Activated CD4-positive, CD25-positive, alpha-beta regulatory T cell treated with anti-CD3 and anti-CD28 coated beads, Interleukin-2, amount 50 U/mL, for 16 hours (primary cell): ENCODE measurements at places on chromosomes 11 and 22.
A peak's percentile ranks its signal among the peaks of the same experiment; 100 is the strongest.

DNA sequence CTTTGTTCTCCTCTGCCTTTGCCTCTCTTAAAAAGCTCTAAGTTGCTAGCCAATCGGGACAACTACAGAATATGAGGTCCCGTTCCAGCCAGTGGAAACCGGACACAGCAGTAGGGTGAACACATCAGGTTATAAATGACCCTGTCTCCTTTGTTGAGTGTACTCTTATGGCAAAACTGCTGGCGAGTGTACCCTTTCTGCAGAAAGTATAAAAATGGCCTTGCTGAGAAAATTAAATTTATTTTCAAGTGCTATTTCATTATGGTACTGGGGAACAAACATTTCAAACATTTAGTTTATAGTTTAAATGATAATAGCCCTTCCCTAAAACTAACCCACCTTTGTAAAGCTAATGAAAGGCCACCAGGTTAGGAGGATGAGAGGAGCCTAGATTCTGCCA is 6.0 kb upstream of the LGALS12 start:
- DNase-seq = no peak

GRCh38 chr11:67468056-67468455 is 995 bp downstream of the TMEM134 start:
- no peak for DNase-seq

- DNase-seq = no peak
Measured at GRCh38 chr22:47053013-47053725, 290.7 kb downstream of the TBC1D22A start.

- DNase-seq = peak; percentile 69
Measured at GRCh38 chr22:45994491-45995404, 17.8 kb upstream of the WNT7B start.

DNA sequence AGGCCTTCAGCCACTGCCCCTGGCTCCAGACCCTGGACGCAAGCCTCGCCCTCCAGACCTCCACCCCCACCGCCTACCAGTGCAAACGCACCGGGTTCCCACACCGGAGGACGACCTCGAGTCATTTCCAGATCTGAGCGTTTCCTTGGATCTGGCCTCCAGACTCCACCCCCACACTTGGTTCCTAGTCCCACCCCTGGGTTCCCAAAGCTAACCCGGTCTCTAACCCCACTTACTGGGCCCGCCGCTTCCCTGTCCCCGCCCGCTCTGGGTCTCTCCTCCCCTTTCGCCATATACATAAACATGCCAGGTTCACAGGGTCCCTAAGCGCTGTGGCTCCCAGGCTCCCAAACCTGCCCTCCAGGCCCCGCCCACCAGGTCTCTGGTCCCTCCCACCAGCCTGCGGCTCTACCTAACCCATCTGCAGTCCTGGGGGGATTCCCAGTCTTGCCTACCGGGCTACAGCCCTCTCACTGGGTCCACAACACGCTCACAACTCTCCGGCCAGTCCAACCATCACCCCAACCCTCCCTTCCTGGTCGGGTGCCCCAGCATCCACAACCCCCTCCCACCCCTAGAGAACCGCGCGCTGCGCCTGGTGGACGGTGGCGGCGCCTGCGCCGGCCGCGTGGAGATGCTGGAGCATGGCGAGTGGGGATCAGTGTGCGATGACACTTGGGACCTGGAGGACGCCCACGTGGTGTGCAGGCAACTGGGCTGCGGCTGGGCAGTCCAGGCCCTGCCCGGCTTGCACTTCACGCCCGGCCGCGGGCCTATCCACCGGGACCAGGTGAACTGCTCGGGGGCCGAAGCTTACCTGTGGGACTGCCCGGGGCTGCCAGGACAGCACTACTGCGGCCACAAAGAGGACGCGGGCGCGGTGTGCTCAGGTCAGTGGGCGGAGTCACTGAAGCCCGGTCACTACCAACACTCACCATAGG is 36.7 kb downstream of the CD6 start:
- DNase-seq = no peak

GRCh38 chr11:116696381-116696941 is 76.3 kb downstream of the BUD13 start:
- DNase-seq = no peak

DNA sequence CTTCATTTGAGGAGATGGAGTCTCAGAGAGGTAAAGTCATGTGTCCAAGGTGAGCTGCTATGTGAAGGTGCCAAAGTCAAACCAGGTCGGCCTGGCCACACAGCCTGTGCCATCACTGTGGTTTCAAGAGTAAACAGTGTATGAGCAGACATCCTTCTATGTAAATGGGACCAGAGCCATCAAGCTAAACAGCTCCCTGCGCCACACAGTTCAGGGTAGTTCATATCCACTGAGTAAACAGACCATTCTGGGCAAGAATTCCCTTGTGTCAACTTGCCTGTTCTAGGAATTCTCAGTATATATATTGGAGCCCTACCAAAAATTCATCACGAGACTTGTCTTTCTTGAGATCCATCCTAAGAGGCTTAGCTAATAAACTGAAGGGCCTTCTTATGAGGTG is 77.5 kb downstream of the AMOTL1 start:
- no peak for DNase-seq

DNA sequence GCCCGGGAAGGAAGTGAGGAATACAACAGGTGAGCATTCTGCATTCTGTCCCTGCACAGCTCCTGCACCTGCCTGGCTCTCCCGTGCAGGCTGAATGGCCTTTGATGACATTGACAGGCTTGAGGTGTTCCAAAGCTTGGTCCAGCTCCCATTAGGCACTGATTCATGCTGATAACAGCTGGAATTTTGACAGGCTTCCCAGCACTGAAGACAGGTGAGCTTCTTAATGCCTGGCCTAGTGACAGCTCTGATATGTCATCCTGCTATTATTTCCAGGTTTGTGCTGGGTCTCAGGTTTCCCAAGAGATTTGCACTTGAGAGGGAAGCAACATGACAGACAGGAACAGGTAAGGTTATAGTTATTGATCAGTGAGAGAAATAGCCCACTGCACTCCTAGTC is 58.0 kb upstream of the MTNR1B start:
- no peak for DNase-seq

- no peak for DNase-seq
Measured at GRCh38 chr22:45242778-45243191, 2.1 kb upstream of the KIAA0930 start.

GRCh38 chr22:23100124-23100801 is 29.9 kb downstream of the GNAZ start:
- DNase-seq = no peak

DNA sequence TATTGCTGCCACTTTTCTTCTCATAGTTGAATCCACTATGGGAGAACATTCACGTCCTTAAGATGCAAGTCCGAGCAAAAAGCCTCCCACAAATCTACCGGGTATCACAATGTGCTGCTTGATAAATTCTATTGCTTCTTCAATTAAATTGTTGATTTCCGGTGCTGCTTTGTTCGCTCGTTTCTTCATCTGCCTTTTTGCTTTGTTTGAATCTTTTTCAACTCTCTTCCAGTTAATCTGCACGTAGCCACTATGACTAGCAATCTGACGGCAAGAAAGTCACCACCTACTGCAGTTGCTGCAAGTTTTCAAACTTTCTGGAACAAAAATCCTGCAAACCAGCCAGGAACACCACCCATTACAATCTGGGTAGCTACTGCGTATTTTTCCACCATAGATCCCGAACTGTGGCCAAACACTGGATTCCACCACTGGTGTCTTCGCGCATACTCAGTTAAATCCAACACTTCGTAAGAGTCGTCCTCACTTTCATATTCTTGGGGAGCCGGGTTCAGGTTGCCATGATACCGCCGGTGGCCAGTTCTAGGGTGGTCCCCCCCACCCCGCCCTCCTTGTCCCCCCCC is 59.1 kb downstream of the CLMP start:
- no peak for DNase-seq
